Anterior cingulate cortex (tissue), 58 donors: ENCODE measurements at places on chromosomes 1 and 21.

- DNase-seq = no peak
Observed at GRCh38 chr1:157958263-157958662, 35.2 kb upstream of the KIRREL1 start.

GRCh38 chr1:42014823-42015222 lies 96.1 kb upstream of the HIVEP3 start:
- no peak for DNase-seq

DNA sequence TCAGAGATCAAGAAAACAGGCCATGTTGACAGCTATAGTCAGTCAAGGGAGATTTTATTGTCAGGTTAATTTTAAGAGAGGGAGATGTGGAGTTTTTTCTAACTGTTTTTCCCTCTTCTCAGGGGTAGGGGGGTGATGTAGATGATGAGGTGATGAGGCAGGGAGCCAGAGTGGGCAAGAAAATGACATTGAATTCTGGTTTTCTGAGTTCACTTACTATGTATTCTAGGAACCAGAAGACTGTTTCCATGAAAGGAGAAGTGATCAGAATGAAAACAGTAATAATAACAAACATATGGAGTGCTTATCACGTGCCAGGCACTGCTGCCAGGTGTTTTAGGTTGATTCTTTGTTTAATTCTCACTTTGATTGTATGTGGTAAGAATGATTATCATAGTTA lies 40.2 kb downstream of the CASQ2 start:
- DNase-seq = no peak

GRCh38 chr1:151242442-151242841 lies 12.1 kb upstream of the PSMD4 start:
- no peak for DNase-seq

- DNase-seq = no peak
Observed at GRCh38 chr1:77768006-77768405, 8.4 kb upstream of the USP33 start.
